ENCODE measurements at places on chromosomes 11 and 22.
A peak's percentile ranks its signal among the peaks of the same experiment; 100 is the strongest.

DNA sequence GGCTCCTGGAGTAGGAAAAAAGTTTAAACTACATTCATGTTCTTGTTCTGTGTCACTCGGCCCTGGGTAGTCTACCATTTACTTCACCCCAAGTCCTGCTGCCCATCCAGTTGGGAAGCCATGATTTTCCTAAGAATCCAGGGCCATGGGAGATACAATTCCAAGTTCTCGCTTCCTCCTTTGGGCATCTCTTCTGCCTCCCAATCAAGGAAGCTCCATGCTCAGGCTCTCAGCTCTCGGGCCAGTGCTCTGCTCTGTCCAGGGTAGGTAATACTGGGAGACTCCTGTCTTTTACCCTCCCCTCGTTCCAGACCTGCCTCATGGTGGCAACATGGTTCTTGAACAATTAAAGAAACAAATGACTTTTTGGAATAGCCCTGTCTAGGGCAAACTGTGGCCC, 60.6 kb downstream of the TIMP3 start:
- no peak for DNase-seq

- DNase-seq = no peak
These were observed 1888.4 kb downstream of the LRRC4C start for GRCh38 chr11:39571081-39571480.

GRCh38 chr22:38066381-38067027, 9.3 kb downstream of the PICK1 start:
- no peak for DNase-seq

GRCh38 chr11:33730716-33731115, 5.5 kb downstream of the CD59 start:
- no peak for DNase-seq

GRCh38 chr22:44449683-44450425, 48.2 kb downstream of the RTL6 start:
- DNase-seq = no peak

DNA sequence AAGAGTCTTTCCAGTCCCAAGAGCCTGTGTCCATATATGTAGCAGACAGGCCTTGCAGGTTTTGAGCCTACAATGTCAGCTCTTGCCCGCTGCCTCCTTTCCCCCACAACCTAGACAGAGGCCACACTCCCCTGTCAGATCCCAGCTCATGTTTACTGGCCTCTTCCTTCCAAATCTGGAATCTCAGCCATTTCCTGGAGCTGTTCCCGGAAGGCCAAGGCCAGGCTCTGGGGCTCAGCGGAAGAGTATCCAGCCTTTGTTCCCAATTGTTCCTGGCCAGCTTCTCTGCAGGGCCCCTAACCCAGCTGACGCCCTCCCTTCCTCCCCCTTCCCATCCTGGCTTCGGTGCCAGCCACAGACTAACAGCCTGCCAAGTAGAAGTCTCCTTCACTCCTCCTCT, 1.0 kb upstream of the ROBO4 start:
- DNase-seq = peak; percentile 82

- no peak for DNase-seq
These were observed 50.9 kb downstream of the ETS1 start for GRCh38 chr11:128536506-128536905.

GRCh38 chr11:111840143-111840542, 31.2 kb downstream of the ALG9 start:
- no peak for DNase-seq

GRCh38 chr11:117705866-117706265, 91.2 kb downstream of the DSCAML1 start:
- no peak for DNase-seq

DNA sequence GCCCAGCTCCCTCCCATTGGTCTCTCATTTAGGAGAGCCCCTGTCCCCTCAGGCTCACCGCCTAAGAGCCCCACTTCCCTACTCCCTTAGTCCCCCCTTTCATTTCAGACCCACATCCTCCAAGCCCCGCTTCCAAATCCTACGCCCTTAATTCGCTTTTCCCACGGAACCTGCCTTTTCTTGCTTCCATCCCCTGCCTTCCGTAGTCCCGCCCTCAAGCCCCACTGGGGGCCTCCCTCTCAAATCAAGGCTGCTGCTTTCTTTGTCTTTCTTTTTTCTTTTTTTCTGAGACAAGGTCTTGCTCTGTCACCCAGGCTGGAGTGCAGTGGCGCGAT, 396 bp downstream of the CCDC157 start:
- no peak for DNase-seq

DNA sequence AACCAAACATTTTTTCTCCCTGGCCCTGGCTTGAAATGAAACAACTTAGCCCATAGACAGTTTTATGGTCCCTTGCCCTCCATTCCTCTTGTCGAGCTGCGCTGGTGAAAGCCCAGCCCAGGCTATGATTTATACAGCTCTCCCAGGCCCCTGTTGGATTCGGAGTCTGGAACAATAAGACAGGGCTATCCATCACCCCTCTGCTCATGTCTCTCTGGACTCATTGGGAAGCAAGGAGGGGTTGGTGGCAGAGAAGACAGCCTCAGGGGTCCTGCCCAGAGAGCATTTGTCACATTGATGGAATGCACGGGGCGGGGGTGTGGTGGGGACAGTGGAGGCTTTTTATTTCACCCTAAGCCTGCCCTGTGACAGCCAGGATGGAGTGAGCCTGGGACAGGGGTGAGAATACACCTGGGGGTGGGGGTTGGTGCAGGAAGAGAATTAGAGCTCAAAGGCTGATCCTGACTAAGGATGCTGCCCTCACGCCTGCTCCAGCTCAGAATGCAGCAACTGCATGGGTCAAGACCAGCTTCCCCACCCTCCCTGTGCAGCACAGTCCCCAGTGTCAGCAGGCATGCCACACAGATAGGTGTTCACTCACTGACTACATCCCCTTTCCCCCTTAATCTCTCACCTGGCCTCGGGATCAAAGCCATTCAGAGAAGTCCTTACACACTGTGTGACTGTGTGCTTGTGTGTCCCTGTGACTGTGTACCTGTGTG, 10.0 kb upstream of the PKNOX2 start:
- no peak for DNase-seq

DNA sequence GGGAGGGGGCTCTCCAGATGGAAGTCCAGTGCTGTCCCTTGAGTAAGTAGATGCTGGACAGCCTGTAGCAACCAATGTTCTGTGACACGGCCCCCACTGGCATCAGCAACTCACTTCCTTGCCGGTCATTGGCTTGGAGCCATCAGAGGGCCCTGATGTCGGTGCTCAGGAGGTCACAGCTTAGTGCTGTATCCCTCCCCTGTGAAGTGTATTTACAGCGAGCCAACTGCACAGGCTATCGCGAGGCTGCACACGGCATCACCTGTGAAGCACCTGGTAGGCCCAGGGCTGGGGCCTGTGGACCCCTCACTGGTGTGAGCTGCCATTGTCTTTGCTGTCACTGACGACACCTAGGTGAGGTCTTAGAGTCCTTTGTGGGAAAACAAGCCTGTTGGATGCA, 13.4 kb upstream of the ACR start:
- no peak for DNase-seq

- DNase-seq = no peak
These were observed 834.5 kb downstream of the FAM181B start for GRCh38 chr11:81899156-81899555.

- DNase-seq = no peak
These were observed 66.1 kb upstream of the THY1 start for GRCh38 chr11:119489087-119489486.

- DNase-seq = no peak
These were observed 7.3 kb downstream of the CDC42EP2 start for GRCh38 chr11:65321828-65322485.

DNA sequence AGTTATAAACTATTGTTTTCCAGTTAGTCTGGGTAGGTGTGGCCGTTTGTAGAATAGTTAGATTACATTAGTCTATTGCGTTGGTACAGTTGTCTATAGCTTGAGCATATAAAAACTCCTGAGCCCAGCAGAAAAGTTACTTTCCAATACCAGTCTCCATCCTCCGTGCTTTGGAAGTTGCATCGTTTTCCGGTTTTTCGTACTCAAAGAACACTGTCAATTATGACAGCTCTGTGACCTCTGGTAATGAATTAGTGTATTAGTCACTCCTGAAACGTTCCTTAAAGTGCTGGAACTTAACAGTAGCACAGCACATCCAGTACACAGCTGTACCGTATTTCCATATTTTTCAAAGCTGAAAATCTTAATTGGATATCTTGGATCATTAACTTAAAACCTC, 808 bp upstream of the MSANTD2 start:
- no peak for DNase-seq

DNA sequence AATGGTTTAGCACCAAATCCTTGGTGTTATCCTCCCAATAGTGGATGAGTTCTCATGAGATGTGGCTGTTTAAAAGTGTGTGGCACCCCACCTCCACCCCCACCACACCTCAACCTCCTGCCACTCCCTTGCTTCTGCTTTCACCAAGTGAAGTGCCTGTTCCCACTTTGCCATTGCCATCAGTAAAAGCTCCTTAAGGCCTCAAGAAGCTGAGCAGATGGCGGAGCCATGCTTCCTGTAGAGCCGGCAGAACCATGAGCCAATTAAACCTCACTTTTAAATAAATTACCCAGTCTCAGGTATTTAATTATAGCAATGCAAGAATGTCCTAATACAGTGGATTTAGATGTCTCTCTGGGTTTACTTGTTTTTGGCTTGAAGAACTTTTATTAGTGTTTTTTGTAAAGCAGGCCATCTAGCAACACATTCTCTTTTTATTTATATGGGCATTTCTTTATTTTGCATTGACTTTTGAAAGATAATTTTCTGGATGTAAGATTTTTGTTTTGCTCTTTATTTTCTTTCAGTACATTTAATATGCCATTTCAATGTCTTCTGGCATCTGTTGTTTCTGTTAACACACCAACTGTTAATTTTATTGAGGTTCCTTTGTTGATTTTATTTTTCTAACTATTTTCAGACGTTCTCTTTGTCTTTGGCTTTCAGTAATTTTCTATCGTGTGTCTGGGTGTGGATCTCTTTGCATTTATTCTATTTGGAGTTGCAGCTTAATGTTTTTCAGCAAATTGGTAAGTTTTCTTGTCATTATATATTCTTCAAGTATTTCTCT, 724.5 kb upstream of the CNTN5 start:
- no peak for DNase-seq

DNA sequence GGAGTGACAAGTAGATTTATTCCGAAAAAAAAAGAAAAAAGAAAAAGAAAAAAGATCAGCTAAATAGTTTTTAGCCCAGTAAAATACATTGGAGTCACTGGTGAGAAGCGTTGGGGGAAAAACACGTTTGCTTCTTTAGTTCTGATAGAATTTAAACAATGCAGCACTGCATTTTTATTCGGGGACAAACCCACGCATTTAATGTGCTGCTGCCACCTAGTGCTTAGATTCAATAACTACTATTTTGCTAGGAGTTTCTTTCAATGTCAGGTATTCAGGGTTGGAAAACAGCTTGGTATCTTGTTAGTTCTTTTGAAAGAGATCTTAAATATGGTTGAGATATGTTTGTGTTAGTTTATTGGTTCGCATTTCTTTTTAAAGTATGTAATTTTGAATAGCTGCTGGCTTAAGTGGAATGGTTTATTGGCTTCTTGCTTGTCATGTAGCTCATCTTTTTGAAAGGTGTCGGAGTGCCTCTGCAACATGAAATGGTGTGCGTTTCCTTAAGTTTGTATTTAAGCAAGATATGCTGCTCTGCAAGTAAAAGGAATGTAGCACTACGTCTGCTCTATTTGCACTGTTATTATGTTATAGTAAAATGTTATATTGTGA, 41.9 kb downstream of the SVIP start:
- DNase-seq = peak; percentile 77

DNA sequence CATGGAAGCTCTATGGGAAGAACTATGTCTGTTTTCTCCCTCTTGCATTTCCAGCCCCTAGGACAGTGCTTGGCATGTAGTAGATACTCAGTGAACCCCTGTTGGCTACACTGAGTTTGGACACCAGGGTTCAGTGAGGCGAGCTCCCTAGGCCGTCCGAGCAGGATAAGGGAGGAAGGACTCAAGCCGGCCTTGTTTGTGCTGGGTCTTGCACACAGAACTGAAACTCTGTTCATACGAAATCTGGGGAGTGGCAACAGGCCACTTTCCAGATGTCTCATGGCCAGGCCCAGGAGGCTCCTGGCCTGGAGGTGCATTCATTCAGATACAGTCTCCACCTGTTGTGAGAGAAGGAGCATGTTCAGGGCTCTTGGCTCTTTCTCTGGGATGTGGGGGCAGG, 23.6 kb upstream of the LMO1 start:
- no peak for DNase-seq

GRCh38 chr22:42171946-42172719, 41.5 kb upstream of the CYP2D6 start:
- peak; percentile 68 for DNase-seq

DNA sequence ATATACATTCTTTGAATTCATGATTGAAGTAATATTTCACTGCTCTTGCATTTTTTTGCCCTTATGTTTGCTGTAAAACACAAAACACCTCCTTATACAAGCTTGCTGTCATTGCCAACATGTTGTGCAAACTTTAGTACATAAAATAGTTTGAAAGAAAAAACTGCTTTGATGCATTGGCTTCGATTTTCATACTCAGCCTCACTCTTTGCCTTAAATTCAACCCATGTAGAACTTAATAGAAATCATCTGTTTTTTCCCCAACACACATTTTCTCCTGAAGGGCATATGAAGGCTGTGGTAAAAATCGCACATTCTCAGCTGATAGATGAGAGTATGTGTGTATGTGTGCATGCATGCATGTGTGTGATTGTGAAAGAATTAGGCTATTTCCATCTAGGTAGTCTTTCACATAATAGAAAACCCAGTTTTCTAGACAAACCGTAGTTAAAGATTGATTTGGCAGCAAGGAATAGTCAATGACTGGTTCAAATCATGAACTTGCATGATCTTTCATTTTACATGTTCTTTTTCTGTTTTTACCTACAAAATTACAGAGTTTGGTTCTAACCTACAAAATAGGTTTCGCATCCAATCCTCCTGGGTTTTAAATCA, 72.8 kb upstream of the MTMR2 start:
- no peak for DNase-seq

DNA sequence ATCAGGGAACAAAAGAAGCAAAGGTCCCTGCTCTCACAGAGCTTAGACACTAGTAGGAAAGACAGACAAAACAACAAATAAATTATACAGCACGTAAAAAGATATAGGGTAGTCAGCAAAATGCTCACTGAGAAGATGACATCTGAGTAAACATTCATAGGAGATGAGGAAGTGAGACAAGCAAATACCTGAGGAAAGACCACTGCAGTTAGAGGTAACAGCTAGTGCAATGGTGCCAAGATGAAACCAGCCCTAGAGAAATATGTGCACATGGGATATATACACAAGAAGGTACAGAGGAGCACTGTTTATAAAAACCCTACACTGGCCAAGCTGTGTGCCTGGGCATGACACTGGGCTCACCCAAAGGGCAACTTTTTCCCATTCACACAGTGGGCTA, 9.8 kb downstream of the CYP2R1 start:
- DNase-seq = no peak

- peak; percentile 78 for DNase-seq
These were observed 20.6 kb downstream of the MORC2 start for GRCh38 chr22:30947816-30948454.

Data from Ammon's horn (tissue), 1 donor.